Stimulated activated CD4-positive, alpha-beta T cell treated with anti-CD3 and anti-CD28 coated beads, Interleukin-1b, Interleukin-23, amount 100 ng/mL, for 4 hours (primary cell): ENCODE measurements at places on chromosomes 12 and 14.

DNA sequence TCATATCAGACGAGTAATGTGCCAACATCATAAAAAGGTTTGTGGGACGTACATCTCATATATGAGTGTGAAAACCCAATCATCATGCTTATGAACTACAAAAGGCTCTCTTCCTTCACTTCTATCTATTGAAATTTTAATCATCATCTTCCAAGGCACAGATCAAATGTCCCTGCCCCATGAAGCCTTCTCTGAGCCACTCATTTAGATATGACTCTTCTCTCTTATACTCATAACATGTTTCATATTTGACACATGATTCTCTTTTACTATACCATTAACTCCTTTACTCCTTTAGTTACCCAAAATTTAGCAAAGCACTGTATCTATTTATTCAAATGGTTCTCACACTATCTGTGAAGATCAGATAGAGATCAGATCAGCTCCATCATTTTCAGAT lies 22.2 kb downstream of the RALGAPA1 start:
- no peak for DNase-seq

DNA sequence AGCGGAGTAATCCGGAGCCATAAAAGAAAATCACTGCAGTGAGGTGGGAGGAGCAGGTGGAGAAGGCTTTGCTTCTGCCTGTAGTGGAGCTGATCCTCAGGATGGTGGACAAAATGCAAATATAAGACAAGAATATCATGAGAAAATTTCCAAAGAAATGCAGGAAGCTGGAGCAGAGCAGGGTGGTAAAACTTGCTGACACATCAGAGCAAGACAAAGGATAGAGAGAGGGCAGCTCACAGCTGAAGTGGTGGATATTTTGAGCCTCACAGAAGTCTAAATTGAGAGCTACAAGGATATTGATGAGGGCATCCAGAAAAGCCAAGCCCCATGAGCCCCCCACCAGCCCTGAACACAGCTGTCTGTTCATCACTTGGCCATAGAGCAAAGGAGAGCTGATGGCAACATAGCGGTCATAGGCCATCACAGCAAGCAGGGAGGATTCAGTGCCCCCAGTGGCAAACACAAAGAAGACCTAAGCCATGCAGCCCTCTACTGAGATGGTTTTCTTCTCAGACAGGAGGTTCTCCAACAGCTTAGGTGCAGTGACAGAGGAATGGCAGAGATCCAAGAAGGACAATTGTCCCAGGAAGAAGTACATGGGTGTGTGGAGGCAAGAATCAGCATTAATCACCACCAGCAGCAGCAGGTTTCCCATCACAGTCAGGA lies 30.0 kb upstream of the ANP32D start:
- DNase-seq, result no peak

- DNase-seq, result no peak
Observed at GRCh38 chr14:95533822-95534221, 1.0 kb upstream of the GLRX5 start.

DNA sequence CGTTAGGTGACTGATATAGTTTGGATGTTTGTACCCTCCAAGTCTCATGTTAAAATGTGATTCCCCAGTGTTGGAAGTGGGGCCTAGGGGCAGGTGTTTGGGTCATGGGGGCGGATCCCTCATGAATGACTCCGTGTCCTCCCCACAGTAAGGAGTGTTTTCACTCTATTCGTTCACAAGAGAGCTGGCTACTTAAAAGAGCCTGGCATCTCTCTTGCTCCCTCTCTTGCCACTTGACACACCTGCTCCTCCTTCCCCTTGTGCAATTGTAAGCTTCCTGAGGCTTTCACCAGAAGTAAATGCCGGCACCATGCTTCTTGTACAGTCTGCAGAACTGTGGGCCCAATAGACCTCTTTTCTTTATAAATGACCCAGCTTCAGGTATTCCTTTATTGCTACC lies 2.6 kb downstream of the IFI27L2 start:
- no peak for DNase-seq

GRCh38 chr14:98592611-98593170 lies 679.3 kb downstream of the BCL11B start:
- DNase-seq, result no peak

- no peak for DNase-seq
Observed at GRCh38 chr14:63893701-63894458, 41.1 kb downstream of the SYNE2 start.

- peak; percentile 27 for DNase-seq
Observed at GRCh38 chr14:94548999-94549985, 11.9 kb upstream of the SERPINA4 start.

GRCh38 chr14:91835920-91836843 lies 31.2 kb downstream of the TC2N start:
- peak; percentile 85 for DNase-seq

GRCh38 chr12:98446060-98446459 lies 69.3 kb upstream of the TMPO start:
- no peak for DNase-seq

GRCh38 chr14:99146616-99147365 lies 125.2 kb downstream of the BCL11B start:
- DNase-seq, result no peak

DNA sequence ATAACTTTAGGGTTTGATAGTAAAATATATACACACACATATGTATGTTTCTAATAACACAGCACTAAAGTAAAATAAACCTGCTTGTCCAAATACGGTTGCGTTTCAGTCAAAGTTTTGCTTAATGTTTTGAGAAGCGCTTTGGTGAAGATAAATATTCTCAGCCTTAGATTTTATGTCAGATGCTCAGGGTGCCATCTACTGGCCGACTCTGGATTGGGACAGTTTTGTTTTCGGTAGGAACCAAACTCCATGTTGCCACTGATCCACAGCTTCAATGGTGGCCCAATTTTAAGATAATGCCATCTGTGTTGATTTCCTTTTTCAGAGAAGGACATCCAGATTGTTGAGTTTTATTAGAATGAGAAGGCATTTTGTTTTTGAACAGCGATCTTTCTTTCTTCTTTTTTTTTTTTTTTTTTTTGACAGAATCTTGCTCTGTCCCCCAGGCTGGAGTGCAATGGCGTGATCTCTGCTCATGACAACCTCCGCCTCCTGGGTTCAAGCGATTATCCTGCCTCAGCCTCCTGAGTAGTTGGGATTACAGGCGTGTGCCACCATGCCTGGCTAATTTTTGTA lies 43.1 kb downstream of the LLPH start:
- DNase-seq, result peak; percentile 36

DNA sequence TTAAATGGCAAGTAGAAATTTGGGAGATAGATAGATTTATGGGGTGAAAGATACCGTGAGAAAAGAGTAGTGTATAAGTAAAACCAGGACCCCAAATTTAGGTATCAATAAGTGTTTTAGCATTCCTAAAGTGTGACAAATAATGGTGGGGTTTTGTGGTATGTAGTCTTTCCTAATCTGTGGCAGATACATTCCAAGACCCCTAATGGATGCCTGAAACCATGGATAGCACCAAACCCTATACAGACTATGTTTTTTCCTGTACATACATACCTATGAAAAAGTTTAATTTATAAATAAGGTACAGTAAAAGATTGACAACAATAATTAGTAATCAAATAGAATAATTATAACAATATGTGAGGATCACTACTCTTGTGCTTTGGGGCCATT lies 14.4 kb upstream of the TCP11L2 start:
- DNase-seq, result no peak

- DNase-seq, result peak; percentile 76
Observed at GRCh38 chr12:131132118-131132892, 178.6 kb downstream of the ADGRD1 start.

- DNase-seq, result no peak
Observed at GRCh38 chr12:128794661-128795529, 28.9 kb downstream of the SLC15A4 start.

- no peak for DNase-seq
Observed at GRCh38 chr14:80996049-80996901, 40.9 kb downstream of the TSHR start.

GRCh38 chr14:75329369-75329768 lies 50.7 kb downstream of the FOS start:
- DNase-seq, result no peak

DNA sequence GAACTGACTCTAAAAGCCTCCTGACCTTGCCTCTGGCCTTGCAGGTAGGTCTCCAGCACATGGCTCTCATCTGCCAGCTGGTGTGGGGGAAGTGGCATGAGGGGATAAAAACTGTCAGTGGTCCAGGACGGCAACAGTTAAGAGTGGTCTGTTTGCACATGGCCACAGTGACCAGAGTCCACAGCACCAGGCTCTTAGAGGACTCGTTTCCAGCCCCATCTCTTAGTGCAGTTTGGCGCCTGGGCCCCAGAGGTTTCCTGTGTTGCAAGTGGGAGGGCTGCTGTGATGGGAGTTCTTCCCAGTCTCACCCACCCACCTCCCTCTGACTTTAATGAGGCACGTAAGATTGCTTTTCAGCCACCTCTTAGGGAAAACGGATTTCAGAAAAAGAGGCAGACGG lies 37.0 kb downstream of the APPL2 start:
- no peak for DNase-seq

GRCh38 chr14:104799244-104800014 lies 1.5 kb upstream of the ZBTB42 start:
- DNase-seq, result no peak

DNA sequence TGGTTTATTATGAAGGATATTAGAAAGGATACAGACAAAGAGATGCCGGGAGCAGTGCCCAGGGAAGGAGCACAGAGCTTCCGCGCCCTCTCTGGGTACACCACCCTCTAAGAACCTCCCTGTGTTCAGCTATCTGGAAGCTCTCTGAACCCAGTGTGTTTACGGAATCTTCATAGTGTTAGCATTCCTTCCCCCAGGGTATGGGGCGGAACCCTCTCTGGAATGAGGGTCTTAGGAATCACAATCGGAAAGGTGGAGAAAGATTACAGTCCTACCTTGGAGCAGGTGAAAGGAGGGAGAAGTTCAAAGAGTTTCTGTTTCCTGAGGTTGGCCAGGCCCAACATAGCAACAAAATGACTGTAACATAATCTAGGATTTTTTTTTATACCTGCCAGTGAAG lies 6.8 kb upstream of the NUDT4 start:
- no peak for DNase-seq

DNA sequence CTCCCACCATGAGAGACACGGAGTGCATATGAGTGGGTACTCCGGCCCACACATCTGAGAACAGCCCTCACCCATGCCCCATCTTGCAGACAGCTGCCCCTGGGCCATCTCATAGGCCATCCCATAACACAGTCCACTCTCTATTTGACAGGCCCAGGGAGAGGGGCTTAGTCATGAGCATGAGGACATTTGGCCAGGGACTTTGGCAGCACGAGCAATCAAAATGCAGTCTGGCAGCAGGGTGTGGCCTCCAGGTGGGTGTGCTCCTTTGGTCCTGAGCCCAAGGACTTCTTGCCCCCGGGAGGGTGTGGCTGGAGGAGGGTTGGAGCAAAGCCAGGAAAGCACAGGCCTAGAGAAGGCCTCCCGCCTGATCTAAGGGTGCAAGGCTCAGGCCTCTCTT lies 25.6 kb downstream of the EMP1 start:
- DNase-seq, result no peak

- DNase-seq, result no peak
Observed at GRCh38 chr12:52629281-52630007, 11.1 kb upstream of the KRT73 start.

DNA sequence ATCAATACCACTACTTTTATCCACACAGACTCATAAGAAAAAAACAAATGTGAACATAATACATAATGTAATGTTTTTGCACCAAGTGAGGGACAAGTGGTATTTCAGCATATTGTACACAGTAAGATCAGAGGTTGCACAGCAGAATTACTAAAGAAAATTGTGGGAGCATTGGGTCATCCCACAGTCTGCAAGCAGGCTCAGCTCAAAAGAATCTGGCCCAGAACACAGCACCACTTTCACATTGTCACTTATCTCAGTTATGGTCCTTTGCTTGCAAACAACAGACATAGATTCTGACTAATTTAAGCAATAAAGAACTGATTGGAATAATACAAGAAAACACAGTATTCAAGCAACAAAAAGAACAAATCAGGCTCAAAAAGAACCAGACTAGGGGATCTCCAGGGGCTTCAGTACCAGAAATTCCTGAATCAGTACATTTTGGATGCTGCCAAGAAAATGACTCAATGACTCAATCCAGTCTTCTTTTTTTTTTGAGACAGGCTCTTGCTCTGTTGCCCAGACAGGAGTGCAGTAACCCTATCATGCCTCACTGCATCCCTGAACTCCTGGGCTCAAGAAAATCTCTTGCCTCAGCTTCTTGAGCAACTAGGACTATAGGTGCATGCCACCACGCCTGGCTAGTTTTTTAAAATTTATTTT lies 42.9 kb upstream of the EEA1 start:
- no peak for DNase-seq

DNA sequence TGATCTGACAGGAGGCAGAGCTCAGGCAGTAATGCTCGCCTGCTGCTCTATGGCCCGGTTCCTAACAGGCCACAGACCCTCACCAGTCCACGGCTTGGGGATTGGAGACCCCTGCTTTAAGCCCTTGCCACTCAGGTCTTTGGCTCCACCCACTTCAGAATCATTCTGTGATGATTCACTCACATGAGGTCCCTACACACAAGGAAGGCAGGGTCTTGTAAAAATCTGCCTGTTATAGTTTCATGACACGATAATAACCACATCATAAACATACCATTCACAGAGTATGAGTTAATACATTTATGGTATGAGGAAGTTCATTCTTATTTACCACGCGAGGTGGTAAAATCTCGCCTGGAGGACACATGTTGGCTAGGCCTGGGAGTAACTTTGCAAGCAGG lies 29.0 kb upstream of the MAX start:
- DNase-seq, result no peak

- no peak for DNase-seq
Observed at GRCh38 chr14:67514650-67515385, 18.3 kb upstream of the PLEKHH1 start.

GRCh38 chr12:53185582-53186153 lies 4.9 kb upstream of the CSAD start:
- DNase-seq, result no peak

DNA sequence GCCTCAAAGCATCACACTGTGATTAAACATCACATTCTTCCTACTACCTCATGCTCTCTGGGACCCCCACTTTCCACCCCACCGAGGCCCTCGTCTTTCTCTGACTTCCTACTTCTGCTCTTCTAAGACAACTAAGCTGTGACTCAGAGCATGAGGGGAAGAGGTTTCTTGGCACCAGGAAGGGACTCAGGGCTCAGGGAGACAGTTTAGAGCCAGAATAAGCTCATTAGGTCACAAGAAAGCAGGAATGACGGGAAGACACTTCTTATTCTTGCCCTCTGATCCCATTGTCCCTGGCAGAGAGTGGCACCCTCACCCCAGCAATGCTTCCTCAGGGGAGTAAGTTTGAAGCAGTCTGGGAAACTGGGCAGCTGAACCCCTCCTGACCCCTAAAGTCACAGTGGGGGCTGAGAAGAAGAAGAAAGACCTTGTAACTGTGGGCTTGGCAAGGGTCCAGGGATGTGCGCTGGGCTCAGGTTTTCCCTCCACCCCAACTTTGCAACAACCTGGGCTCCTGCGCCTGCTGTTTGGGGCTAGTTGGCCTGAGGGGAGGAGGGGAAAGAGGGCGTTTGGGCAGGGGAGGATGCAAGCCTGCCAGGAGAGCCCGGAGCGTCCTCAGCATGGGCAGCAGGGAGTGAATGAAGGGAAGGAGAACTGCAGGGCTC lies 64.6 kb upstream of the ACTN1 start:
- DNase-seq, result no peak

- DNase-seq, result no peak
Observed at GRCh38 chr14:100138082-100138787, 21.2 kb downstream of the DEGS2 start.

- peak; percentile 5 for DNase-seq
Observed at GRCh38 chr14:102591372-102591943, 991 bp upstream of the RCOR1 start.

- DNase-seq, result no peak
Observed at GRCh38 chr14:36028665-36029064, 147.9 kb downstream of the PTCSC3 start.
